ENCODE measurements at places on chromosomes 4 and X.

- peak; percentile 47 for DNase-seq
Measured at GRCh38 chr4:41360921-41361793, 104.4 kb downstream of the UCHL1 start.

DNA sequence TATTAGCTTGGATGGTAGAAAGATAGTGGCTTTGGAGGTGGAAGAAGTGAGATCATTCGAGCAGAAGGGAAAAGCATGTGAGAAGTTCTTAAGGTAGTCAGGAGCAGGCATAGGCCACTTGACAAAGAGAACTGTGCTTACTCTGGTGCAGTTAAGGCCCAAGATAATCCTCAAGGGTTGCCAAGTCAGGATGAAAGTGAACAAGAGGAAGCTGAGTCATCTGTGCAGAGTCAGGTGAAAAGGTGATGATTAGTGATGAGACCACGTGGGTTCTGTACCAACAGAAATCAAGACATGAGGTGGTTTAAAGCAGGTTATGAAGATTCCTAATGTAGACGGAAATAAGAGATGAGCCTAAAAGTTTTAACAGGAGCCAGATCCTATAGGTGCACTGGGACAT is 369.8 kb downstream of the DTHD1 start:
- no peak for DNase-seq

GRCh38 chr4:118034053-118034785 is at the start of gene NDST3:
Gene NDST3 (plus strand): TSS chr4:118034486. CDS start chr4:118053911, 19,425 bp downstream.
- DNase-seq = peak; percentile 59

DNA sequence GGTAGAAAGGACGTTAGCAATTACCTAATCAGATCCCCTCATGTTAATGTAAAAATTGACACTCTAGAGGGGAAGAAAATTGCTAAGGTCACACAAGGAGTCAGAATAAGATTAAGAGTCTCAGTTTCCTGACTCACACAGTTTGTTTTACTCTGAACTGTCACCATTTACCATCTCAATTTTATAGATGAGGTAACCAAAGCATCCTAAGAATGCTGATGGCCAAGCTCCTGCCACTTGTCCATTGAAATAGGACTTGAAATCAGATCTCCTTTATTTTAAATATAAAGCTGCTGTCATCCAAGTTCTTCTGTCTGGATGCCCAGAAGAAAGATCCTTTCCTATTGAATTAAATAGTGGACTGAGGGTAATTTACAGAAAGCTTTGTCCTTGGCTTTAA is 114.8 kb upstream of the VAMP7 start:
- DNase-seq = no peak

- no peak for DNase-seq
Measured at GRCh38 chr4:1789552-1789951, 3.5 kb upstream of the FGFR3 start.

- DNase-seq = no peak
Measured at GRCh38 chr4:126137782-126138170, 823.0 kb downstream of the FAT4 start.

- no peak for DNase-seq
Measured at GRCh38 chrX:13048280-13048679, 3.9 kb upstream of the FAM9C start.

- DNase-seq = no peak
Measured at GRCh38 chr4:47160095-47160494, 128.7 kb downstream of the GABRB1 start.

DNA sequence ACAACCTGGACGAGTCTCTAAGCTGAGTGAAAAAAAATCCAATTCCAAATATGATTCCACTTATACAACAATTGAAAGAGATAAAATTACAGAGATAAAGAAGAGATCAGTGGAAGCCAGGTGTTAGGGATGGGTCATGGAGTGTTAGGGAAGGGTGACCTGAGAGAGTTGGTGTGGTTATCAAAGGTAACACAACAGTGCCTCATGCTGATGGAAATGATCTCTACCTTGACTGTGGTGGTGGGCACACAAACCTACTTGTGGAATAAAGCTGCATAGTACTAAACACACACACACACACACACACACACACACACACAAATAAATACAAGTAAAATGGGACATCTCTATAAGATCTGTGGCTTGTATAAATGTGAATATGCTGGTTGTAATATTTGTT is 26.0 kb downstream of the BEND2 start:
- DNase-seq = no peak

- no peak for DNase-seq
Measured at GRCh38 chr4:5719350-5720055, 8.5 kb downstream of the EVC start.

- DNase-seq = no peak
Measured at GRCh38 chr4:169312690-169313422, 42.1 kb upstream of the SH3RF1 start.

DNA sequence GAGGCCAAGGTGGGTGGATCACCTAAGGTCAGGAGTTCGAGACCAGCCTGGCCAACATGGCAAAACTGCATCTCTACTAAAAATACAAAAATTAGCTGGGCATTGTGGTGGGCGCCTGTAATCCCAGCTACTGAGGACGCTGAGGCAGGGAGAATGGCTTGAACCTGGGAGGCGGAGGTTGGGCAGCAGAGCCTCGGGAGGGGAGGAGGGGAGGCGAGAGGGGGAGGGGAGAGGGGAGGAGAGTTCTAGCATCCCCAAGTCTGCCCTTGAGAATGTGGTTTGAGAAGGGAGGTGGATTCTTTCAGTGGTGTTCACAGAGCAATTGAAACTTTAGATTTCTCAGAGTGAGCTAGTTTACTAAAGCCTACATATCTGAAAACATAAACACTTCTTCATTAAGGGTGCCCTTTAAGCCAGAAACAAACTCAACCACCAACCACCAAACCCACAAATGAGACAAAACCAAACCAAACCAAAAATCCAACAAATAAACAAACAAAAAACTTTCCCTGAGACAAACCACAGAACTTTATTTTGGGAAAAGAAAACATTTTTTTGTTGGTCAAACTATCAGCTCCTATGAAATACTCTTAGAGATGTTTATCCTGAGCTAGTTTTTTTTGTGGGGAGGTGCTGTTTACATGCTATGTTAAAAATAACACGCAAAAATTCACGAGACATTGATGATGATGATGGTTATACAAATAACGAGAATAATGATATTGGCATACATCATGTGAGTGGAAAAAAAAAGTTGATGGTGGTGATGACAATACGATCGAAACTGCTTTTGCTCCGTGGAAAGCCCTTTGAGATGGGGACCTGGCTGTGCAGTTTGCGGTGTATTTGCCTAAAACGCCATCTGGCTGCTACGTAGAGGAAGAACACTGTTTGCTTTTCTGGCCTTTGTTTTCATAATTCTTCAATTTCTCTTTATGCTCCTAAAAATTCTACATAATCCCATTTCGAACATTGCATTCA is 98.2 kb upstream of the PRKX start:
- DNase-seq = no peak

- DNase-seq = no peak
Measured at GRCh38 chr4:53366301-53366716, 448 bp upstream of the SCFD2 start.

DNA sequence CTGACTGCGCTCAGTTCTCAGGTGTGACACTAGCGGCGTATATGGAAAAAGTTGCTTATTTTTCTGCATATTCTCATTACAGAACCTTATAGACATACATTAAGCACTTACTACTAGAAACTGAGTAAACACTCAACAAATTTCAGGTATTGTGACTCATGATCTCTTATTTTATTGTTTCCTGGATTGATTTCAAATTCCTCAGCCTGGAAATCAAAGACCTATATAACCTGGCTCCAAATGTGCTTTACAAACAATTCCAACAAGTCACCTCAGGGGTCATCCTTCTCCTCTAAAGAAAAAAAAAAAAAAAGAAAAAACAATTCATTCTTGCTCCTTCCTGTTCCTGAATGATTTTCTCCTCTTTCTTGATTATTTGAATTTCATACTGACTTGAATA is 152.3 kb downstream of the ADAM29 start:
- no peak for DNase-seq

- no peak for DNase-seq
Measured at GRCh38 chr4:1564535-1565375, 119.4 kb downstream of the FAM53A start.

DNA sequence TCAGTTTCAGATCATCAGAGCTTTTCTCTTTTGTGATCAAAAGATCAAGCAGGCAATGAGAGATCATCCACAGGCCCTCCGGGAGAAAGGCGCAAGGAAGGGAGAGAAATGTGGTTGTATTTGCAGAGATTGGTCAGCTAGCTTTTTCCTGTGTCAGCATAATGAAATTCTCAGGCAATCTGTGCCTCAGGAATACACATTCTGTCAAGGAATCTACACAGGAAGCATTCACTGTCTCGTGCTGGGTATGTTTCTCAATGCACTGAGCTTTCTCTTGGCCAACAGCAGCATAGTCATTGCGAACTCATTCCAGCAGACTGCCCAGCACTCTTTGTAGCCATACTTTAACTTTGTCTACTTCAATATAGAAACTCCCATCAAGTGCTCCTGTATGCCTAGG is 413.7 kb downstream of the PPP3CA start:
- DNase-seq = no peak

Data from NCI-H774 (cell line).